ENCODE measurements at places on chromosomes 1 and 21.

GRCh38 chr1:155175927-155176371 is 2.3 kb downstream of the TRIM46 start:
- DNase-seq, result no peak

- no peak for DNase-seq
Observed at GRCh38 chr1:184461321-184461720, 74.5 kb downstream of the C1orf21 start.

GRCh38 chr1:208093046-208093445 is 151.1 kb downstream of the PLXNA2 start:
- DNase-seq, result no peak

- DNase-seq, result no peak
Observed at GRCh38 chr21:43758111-43758641, 17.9 kb downstream of the CSTB start.
